Substantia nigra (tissue), 51 donors: ENCODE measurements at places on chromosomes 2 and 18.

- DNase-seq: no peak
These were observed 1.2 kb upstream of the WDR7 start for GRCh38 chr18:56649996-56650395.

- DNase-seq: no peak
These were observed 27.7 kb upstream of the STRN start for GRCh38 chr2:36993841-36994620.

DNA sequence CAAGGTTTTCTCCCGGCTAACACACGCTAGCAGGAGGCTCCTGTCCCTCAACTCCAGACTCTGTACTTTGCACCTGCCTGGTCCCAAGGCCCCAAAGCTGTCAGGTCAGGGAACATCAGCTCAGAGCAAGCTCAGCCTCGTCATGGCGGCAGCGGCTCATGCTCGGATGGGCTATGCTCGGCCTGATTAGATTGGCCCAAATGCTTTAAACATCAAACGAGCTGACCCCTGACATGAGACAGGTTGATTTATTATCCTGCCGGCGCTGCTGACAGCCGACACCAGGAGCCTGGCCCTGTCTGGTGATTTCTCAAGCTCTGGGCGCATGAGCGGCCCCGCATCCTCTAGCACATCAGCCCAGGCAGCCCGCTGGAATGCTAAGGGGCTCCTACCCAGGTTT lies 436.4 kb downstream of the EIPR1 start:
- no peak for DNase-seq

GRCh38 chr18:6855767-6856166 lies 126.3 kb downstream of the ARHGAP28 start:
- DNase-seq: no peak

DNA sequence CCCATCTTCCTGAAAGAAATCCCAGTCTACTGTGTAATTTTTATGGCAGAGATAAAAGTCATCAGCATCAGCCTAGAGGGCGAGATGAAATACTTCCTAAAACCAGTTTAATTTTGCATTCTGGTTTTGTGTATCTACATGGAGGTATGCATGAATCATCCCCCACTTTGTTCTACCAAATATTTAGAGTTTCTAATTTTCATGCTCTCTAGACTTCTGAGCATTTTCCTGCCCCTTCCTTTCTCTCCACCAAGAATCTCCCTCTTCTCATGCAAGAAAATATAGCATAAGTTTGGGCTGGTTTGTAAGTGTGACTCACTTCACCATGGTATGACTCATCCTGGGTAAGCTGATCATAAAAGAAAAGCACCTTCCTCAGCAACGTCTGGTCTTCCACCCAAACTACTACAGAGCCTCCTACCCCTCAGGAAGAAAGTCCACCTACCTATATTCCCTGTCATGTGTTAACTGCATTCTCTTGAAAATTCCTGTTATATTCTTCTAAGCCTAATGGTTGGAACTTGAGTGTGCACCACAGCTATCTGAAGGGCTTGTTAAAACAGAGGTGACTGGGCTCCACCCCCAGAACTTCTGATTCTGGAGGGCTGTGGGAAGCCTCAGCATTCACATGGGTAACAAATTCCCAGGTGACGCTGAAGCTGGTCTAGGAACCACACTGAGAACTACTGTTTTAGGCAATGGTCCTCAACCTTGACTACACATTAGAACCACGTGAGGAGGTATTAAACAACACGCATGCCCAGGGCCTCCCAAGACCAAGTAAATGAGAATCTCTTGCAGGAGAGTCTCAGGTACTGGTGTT lies 37.4 kb upstream of the RAPGEF4 start:
- DNase-seq: no peak

DNA sequence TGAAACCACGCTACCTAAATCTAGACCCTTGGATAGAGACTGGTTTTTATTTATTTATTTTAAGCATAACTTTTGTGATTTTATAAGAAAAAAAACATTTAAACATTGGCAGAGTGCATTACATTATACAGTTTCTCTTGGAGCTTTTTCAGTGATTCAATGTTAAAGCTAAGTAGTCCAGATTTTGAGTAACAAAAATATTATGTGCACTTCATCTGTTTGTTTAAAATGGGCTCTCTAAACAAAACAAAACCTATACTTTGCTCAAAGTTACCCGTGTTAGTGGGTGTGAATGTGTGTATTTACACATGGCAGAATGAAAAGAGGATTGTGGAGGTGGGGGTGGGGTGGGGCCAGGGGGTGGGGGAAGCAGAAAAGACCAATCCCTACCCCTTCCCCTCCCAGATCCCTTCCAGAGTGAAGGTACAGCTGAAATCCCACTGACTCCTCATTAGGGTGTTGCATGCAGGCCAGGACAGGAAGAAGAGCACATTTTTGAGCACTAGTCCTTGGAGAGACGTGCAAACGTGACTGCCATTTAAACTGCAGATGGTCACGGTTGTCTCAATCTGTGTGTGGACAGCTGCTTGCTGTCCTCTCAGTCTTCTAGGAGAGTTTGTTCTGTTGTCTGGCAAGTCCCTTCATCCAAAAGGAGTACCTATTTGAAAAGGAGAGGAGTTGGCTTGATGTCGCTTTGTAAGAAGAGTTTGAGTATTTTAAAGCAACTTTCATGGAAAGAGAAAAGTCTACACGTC lies 303.0 kb downstream of the ICOS start:
- DNase-seq: no peak

GRCh38 chr2:119231975-119232665 lies 8.5 kb downstream of the STEAP3 start:
- DNase-seq: no peak

- DNase-seq: no peak
These were observed 384.4 kb downstream of the EIPR1 start for GRCh38 chr2:2993172-2993692.

DNA sequence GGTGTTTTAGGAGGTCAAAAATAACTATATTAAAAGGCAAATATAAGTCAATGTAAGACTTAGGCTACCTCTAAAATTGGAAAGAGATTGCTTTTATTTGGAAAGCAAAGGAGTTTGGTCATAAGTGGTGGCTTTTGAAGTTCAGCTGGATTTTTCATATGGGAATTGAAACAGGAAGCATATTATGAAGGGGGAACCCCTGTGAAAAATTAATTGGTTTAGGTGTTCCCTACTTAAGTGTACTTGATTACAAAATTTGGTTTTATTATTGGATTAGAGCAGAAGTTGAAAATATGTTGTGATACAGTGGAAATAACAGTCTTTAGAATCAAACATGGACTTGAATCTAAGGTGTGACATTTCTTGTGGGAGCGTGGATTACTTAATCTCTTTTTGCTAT lies 121.4 kb upstream of the TTC27 start:
- DNase-seq: no peak

DNA sequence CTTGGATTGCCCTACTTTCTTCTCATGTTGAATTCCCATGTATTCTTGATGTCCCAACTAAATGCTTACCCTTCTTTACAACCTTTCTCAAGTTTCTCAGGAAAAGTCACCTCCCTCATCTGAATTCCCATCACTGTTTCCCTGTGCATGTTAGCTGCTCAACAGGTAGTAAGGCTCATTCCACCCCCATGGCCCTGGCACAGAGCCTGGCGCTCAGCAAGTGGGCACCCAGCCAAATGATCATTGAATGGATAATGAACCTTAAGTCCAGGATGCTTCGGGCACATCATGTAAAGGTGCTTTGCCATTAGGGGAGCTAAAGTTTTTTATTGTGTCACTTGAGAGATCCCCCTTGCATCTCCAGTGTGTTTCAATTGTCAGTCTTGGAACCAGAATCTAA lies 124.0 kb downstream of the PKP4 start:
- DNase-seq: no peak

DNA sequence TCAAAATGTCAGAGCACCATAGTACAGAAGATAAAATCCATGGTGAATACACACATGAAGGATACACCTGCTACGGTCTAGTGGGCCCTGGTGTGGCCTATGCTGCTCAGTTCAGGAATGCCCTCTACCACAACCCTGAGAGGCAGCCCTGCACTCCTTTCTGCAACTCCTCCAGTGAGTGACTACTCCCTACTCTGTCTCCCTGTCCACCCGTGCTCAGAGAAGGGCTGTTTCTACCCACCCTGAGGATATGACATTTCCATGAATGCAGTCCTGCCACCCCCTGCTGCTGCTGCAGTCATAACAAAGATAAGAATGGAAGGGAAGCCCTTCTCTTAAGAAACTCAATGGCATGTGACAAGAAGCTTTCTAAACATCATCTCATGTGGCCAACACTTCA lies 137.0 kb downstream of the EN1 start:
- no peak for DNase-seq

- DNase-seq: no peak
These were observed 8.8 kb downstream of the NFATC1 start for GRCh38 chr18:79404567-79404910.

- no peak for DNase-seq
These were observed 4.0 kb downstream of the ABHD3 start for GRCh38 chr18:21700528-21701075.

- no peak for DNase-seq
These were observed 91.1 kb upstream of the MYO3B start for GRCh38 chr2:170086751-170087412.

- no peak for DNase-seq
These were observed 145.8 kb upstream of the HS6ST1 start for GRCh38 chr2:128464456-128464855.

GRCh38 chr2:137507237-137507636 lies 457.0 kb upstream of the HNMT start:
- DNase-seq: no peak

GRCh38 chr18:26227051-26227670 lies 916 bp downstream of the TAF4B start:
- DNase-seq: no peak

- no peak for DNase-seq
These were observed 2.8 kb upstream of the PUM2 start for GRCh38 chr2:20353241-20353992.

GRCh38 chr2:233354971-233355574 lies 779 bp downstream of the DGKD start:
- no peak for DNase-seq

GRCh38 chr2:211035548-211036185 lies 479.3 kb downstream of the CPS1 start:
- no peak for DNase-seq

DNA sequence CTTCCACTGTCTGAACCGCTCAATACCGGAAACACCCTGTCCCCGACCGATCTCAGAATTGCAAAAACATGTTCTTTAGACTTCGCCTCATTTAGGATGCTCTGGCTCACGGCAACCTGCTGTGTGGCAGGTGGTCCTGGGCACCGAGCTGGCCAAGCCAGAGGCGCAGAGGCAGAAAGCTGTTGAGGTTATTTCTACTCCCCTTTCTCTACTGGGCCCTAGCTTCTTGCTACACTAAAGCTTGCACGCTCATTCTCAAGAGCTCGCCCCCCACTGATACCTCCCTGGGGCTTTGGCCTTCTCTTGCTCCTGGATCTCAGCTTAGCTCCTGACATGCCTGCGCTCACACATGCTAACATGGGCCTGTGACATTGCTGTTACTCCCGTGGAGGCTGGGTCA lies 417.4 kb downstream of the LPIN1 start:
- no peak for DNase-seq

GRCh38 chr2:223771475-223771874 lies 65.9 kb downstream of the AP1S3 start:
- DNase-seq: no peak

GRCh38 chr2:110958346-110959119 lies 162.2 kb upstream of the BCL2L11 start:
- no peak for DNase-seq

- no peak for DNase-seq
These were observed 65.6 kb downstream of the TLK1 start for GRCh38 chr2:171095014-171095582.

- no peak for DNase-seq
These were observed 237.5 kb upstream of the SP5 start for GRCh38 chr2:170477630-170478029.

- DNase-seq: no peak
These were observed 17.7 kb downstream of the SRSF7 start for GRCh38 chr2:38733300-38733971.

DNA sequence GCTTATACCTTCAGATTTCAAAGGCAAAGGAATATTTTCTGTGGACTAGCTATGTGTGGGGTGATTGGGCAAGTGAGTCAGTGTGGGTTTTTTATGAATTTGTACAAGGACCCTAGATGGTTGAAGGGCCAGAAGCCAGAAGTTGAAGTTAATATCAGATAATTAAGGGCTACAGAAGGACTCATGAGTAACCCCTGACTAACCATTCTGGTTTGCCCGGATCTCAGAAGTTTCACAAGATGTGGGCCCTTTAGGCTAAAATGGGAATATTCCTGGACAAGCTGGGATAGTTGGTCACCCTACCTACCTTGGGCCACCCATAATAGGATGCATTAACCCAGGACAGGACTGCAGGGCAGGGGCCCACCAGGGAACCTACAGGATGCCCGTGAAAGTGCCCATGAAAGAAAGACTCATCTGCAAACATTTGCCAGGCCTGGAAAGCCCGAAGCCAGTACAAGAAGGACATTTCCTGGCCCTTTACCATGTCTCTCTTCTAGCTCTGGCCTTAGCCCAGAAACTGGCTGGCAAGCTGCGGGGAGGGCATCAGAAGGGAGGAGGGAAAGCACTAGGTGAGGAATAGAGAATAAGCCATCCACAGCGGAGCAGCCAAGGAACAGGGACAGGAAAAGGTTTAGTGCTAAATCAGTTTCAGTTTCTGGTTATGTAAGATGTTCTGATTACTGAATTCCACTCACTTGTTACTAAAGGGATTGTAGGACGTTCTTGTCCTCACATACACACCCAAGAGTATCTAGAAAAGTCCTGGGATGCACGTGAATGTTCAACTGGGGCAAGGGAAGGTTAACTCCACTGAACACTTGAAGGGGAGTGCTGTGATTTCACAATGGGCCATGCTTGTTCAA lies 33.6 kb downstream of the GCG start:
- no peak for DNase-seq

DNA sequence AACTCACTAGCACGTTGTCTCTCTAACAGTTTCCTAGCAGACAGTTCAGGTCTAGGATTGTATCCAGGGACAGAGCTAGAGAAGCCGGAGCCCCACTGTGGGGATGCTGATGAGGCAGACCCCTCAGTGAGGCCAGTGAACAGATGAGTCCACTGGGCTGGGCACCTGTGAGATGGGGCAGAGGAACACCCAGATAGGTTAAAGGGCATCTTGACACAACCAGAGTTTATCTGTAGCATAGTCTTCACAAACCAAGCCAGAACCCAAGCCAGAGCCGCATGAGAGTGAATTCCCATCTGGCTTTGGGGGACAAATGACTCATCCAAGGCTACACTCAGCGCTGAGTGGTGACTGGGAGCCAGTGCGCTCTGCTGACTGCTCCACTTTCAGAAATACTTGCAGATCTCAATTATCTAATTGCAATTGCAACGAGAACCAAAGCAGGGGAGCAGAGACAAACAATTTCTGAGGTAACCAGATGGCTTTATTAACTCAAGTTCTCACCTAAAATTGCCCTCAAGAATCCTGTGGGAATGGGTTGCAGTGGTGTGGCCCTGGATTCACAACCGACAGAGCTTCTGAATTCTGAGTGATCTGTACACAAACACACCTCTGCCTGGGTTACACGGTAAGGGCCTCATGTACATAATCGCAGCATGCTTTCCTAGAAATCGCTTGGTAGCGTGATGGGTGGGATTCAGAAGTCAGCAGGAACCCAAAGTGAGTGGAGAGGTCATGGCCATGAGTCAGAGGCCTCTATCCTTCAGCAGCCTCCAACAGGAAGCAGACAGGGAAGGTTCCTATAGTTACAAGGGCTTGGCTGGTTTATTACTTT lies 48.7 kb upstream of the MSH2 start:
- no peak for DNase-seq
